Myometrial cell (primary cell): ENCODE measurements at places on chromosomes 7 and 10. TPM values are rescaled to one million over a fixed set of nuclear protein-coding genes. Genes with fewer than 3 reads are reported as not detected.

The RBP3 gene
- under 0.01 TPM in 1 of 2 replicates, not detected in the other for total RNA-seq

The SLC39A12 gene
- total RNA-seq, result not detected in 2 replicates

The NUDCD3 gene
- total RNA-seq, result 34.7 and 61.1 TPM in 2 replicates

The KDM7A gene
- 1.2 and 8.7 TPM in 2 replicates for total RNA-seq

The CADPS2 gene
- total RNA-seq, result 20.8 and 23.4 TPM in 2 replicates

The SPDYE16 gene
- not detected in 2 replicates for total RNA-seq

The METTL27 gene
- total RNA-seq, result 16.8 and 20.8 TPM in 2 replicates

The PIP gene
- not detected in 2 replicates for total RNA-seq

The TMEM26 gene
- total RNA-seq, result under 0.01 and 0.18 TPM in 2 replicates

The UCMA gene
- not detected in 2 replicates for total RNA-seq

The TSPAN13 gene
- total RNA-seq, result 19.0 and 19.9 TPM in 2 replicates

The ZNF316 gene
- 4.8 and 6.6 TPM in 2 replicates for total RNA-seq

The CYP2C19 gene
- not detected in 2 replicates for total RNA-seq

The FUOM gene
- 41.2 and 50.0 TPM in 2 replicates for total RNA-seq

The CFAP43 gene
- total RNA-seq, result under 0.01 TPM in 1 of 2 replicates, not detected in the other

The SORCS1 gene
- not detected in 2 replicates for total RNA-seq

The KIF11 gene
- 22.5 and 25.3 TPM in 2 replicates for total RNA-seq

The HOXA10 gene
- total RNA-seq, result 22.7 and 24.8 TPM in 2 replicates

The TBX20 gene
- 0.53 TPM in 1 of 2 replicates, not detected in the other for total RNA-seq

The SLC26A3 gene
- not detected in 2 replicates for total RNA-seq

The COL13A1 gene
- total RNA-seq, result 21.3 and 23.1 TPM in 2 replicates

The HSPA12A gene
- 8.6 and 12.4 TPM in 2 replicates for total RNA-seq

The CXCL12 gene
- total RNA-seq, result 76.7 and 93.0 TPM in 2 replicates

The PPA1 gene
- total RNA-seq, result 160 and 209 TPM in 2 replicates

The ZNF488 gene
- total RNA-seq, result 0.29 TPM in 1 of 2 replicates, not detected in the other

The SPACDR gene
- 0.86 TPM in 1 of 2 replicates, not detected in the other for total RNA-seq

The CYP3A4 gene
- total RNA-seq, result not detected in 2 replicates

The C7orf57 gene
- total RNA-seq, result 0.18 TPM in 1 of 2 replicates, not detected in the other

The PANK1 gene
- total RNA-seq, result 2.0 and 2.5 TPM in 2 replicates

The C10orf62 gene
- total RNA-seq, result not detected in 2 replicates

The SEMA3E gene
- total RNA-seq, result 0.35 TPM in 1 of 2 replicates, not detected in the other

The BICC1 gene
- 11.9 and 13.5 TPM in 2 replicates for total RNA-seq

The GJC3 gene
- not detected in 2 replicates for total RNA-seq

The COX15 gene
- total RNA-seq, result 25.1 and 34.2 TPM in 2 replicates

The CHST15 gene
- total RNA-seq, result 11.5 and 12.7 TPM in 2 replicates

The GPR141 gene
- not detected in 2 replicates for total RNA-seq

The PRSS37 gene
- total RNA-seq, result not detected in 2 replicates

The NPFFR1 gene
- total RNA-seq, result not detected in 2 replicates

The SH2D4B gene
- not detected in 2 replicates for total RNA-seq

The PDZD7 gene
- 1.4 and 2.6 TPM in 2 replicates for total RNA-seq

The RELN gene
- 0.29 and 4.4 TPM in 2 replicates for total RNA-seq

The TMEM178B gene
- under 0.01 TPM in 1 of 2 replicates, not detected in the other for total RNA-seq

The FIS1 gene
- total RNA-seq, result 232 and 308 TPM in 2 replicates

The VPS37D gene
- total RNA-seq, result 3.7 and 5.2 TPM in 2 replicates

The ADRB1 gene
- total RNA-seq, result not detected in 2 replicates

The CDH23 gene
- not detected in 2 replicates for total RNA-seq

The FAM25A gene
- not detected in 2 replicates for total RNA-seq

The MBL2 gene
- not detected in 2 replicates for total RNA-seq

The ITPRID1 gene
- not detected in 2 replicates for total RNA-seq

The TNS3 gene
- total RNA-seq, result 80.1 and 80.7 TPM in 2 replicates

The OR6V1 gene
- not detected in 2 replicates for total RNA-seq

The VWDE gene
- under 0.01 and 0.18 TPM in 2 replicates for total RNA-seq

The SUGCT gene
- 1.7 and 5.0 TPM in 2 replicates for total RNA-seq

The TLX1 gene
- not detected in 2 replicates for total RNA-seq
